ENCODE measurements at places on chromosomes 13 and 19.

GRCh38 chr19:17105556-17105955 lies 30.0 kb downstream of the MYO9B start:
- no peak for DNase-seq

- no peak for DNase-seq
Observed at GRCh38 chr19:4081441-4082129, 14.9 kb upstream of the ZBTB7A start.

DNA sequence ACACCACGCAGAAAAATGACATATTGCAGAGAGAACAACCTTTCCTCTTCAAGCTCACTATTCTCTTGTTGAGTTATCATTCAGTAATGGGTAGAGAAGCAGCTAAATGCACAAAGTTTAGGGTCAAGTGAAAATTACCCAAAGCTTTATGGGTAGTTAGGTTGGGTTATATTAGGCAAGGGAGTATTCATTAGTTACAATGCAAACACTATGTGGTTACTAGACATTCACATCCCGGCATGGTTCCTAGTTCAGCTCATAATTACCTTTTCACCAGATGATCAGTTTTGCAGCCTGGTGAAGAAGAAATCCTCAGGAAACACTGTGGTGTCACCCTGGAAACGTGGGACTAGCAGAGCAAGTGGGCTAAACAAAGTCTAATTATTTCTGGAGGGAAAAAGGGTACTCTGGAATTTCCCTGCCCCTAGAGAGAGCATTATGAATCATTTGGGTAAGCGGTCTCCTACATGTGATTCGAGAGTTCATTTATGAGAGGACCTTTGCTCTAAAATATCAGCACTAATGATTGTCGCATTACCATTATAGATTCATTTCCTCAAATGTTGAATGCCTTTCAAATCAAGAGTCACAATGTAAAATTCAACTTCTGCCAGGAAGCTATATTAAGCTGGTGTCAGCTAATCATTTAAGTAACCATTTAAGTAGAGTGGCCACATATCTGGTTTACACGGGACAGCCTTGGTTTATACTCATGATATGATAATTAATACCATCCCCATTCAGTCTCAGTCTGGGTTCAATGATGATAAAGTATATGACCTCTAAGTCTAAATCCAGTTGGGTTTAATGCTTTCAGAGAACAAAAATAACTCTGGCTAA lies 1208.0 kb downstream of the DIAPH3 start:
- DNase-seq, result no peak

GRCh38 chr13:60268203-60268555 lies 104.5 kb upstream of the DIAPH3 start:
- no peak for DNase-seq

GRCh38 chr19:3801412-3802096 lies 15.4 kb upstream of the MATK start:
- DNase-seq, result no peak

GRCh38 chr19:29212356-29212647 lies 649 bp downstream of the UQCRFS1 start:
- no peak for DNase-seq

GRCh38 chr13:76461999-76462398 lies 424.2 kb downstream of the KCTD12 start:
- DNase-seq, result no peak

DNA sequence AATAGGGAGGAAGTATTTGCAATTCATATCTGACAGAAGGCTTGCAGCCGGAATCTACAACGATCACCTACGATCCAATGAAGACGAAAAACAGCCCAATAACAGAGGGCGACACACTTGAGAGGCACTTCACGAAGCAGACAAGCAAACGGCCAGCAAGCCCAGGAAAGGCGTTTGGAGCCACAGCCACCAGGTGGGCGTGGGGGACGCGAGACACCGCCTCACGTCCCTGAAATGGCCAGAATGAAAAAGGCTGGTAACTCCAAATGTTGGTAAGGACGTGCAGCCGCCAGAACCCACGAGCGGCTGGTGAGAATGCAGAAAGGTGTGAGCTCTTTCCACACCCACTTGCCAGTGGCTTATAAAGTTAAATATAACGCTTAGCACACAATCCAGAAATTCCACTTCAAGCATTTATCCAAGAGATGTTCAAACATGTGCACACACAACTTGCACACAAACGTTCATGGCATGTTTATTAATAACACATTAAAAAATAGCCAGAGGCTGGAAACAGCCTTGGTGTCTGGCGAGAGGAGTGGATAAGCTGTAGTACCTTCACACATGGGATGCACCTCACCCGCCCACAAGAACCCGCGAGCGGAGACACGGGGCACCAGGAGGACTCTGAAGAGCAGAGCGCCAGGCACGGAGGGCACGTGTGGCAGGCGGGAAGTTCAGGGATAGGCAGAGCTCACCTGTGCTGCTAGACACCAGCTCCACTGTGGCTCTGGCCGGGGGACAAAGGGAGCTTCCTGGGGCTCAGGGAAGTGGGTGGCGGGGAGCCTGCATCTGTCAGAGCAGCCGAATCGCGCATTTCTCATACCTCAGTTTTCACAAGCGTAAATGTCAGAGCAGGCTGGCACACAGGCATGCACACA lies 89.3 kb downstream of the SPACA7 start:
- no peak for DNase-seq

DNA sequence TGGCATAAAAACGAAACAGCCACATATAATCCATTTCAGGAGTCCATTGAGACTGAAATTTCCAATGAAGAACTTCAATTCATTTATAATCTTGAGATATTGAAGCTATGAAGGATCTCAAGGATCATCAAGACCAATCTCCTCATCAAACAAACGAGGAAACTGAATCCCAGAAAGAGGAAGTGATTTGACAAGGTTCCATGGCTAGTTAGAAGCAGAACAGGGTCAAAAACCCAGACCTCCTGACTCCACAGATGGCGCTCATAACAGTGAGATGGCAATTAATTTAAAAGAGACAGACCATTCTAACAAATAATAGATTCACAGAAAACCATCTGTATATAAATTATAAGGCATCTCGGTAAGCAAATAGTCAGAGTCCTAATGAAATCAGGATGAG lies 229.7 kb downstream of the KCTD12 start:
- no peak for DNase-seq

DNA sequence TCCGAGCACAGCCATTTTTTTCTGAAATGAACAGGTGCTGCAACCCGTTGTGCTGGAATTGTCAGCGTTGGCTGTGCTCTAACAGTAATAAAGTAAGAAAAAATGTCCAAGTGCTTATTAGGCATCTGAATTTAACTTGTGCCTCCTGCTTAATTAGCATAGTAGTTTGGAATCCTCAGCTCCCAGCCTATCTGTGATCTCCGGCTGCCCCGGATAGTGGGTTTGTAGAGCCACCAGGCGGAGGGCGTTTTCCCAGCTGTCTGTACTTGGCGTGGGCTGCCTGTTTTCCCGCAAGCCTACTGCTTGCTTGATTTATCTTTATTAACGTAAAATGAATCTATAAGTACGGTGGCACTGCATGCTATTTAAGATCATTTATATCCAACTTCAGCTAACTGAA lies 137.9 kb downstream of the MTUS2 start:
- DNase-seq, result no peak

DNA sequence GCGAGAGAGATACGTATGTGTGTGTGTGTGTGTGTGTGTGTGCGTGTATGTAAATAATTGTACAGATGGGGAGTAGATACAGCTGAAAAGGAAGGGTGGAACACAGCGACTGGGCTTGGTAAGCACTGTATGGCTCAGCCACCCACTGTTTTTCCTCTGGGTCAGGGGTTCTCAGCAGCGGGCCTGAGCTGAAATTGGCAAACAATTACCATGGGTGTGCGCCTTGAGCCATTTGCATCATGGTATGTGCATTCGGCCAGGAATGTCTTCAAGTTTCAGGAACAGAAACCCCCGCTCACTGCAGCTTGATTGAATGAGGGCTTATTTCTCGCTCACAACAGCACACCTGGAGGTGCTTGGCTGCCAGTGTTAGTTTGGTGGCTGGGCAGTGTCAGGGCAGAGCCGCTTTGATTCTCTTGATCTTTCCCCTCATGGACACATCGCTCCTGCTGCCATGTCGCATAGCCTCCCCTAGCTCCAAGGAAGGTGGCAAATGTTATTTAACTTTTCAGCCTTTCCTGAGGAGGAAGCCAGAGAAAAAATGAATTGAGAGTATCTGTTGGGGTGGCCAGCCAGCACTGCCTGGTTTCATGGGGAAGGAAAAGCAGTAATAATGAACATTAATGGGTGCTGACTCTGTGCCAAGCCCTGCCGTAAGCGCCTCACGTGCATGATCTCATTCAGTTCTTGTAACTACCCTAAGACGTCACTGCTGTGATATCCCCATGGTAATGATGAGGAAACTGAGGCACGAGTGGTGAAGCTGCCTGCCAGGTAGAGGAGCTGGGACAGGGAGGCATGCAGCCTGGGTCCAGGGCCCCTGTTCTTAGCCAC lies 126.9 kb downstream of the SIPA1L3 start:
- no peak for DNase-seq

GRCh38 chr13:30110301-30111070 lies 196.9 kb downstream of the KATNAL1 start:
- DNase-seq, result no peak

- DNase-seq, result no peak
Observed at GRCh38 chr13:109773276-109773675, 13.1 kb downstream of the IRS2 start.

DNA sequence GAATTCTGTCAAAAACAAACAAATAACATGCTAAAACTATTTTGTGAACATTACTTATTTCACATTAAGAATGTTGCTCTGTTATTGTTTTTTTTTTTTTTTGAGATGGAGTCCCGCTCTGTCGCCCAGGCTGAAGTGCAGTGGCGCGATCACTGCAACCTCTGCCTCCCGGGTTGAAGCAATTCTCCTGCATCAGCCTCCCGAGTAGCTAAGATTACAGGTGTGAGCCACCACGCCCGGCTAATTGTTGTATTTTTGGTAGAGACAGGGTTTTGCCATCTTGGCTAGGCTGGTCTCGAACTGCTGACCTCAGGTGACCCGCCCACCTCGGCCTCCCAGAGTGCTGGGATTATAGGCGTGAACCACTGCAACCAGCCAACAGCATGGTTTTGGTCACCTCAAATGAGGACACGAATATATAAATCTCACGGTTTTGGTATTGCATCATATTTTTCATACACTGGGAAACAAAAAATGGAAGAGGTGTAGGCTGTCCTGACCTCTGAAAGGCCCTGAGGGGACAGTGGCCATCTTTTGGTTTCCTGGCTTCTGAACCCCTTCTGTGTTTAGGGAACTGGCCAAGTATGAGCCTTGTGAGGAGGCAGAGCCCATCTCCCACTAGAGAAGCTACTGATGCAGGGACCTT lies 25.5 kb downstream of the GPR42 start:
- no peak for DNase-seq

GRCh38 chr13:107770541-107770940 lies 444.8 kb downstream of the LIG4 start:
- DNase-seq, result no peak

- no peak for DNase-seq
Observed at GRCh38 chr19:5973867-5974635, 3.9 kb downstream of the RANBP3 start.

DNA sequence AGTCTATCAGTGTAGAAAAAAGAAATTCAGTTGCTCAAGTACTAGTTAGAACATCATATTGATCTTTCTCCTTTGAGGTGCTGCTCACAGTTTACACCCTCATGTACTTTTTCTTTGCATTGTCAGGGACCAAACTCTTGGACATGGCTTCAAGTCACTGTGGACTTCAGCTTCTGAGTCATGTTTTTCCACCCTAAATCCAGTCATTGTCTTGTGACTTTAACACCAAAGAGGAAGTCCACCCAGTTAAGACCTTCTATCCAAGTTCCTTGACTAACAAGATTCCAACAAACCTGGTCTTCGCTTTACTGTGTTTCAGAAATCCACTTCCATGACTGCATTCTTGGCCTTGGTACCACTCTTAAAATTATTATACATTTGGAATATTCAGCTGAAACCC lies 206.7 kb upstream of the ARGLU1 start:
- no peak for DNase-seq

DNA sequence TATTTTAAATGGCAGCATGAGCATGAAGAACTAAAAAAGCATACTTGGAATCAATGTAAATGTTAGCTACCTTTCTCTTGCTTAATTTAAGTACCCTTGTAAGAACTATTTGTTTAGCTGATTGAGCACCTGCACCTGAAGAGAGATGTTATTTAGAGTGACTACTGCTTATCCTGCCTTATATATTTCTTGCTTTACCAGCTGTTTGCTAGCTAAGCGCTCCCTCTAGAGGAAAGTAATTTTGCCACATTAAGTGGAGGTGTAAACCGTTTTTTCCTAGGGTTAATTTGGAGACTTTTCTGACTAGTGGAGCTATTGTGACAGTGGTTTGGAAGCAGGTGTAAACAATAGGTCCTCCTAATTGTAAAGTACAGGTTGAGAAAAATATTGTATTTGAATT lies 19.4 kb upstream of the PSG2 start:
- no peak for DNase-seq

DNA sequence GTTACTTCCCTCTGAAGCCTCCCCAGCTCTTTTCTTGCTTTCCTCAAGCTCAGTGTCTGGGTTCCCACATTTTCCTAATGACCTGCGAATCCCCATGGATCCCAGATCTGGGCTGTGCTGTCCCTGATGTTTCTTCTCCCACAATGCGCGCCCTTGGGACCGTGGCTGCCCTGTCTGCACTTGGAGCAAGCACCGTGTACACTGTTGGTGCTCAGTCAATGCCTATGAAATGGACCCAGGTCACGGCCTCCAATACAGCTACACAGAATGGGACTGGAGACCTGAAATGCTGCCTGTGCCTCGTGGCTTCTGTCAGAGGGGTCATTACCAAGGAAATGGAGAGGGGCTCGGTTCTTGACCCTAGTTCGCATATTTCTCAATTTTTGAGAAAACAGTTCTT lies 160.1 kb upstream of the SOX1 start:
- DNase-seq, result no peak

- DNase-seq, result no peak
Observed at GRCh38 chr13:53215563-53215962, 186.9 kb downstream of the OLFM4 start.

DNA sequence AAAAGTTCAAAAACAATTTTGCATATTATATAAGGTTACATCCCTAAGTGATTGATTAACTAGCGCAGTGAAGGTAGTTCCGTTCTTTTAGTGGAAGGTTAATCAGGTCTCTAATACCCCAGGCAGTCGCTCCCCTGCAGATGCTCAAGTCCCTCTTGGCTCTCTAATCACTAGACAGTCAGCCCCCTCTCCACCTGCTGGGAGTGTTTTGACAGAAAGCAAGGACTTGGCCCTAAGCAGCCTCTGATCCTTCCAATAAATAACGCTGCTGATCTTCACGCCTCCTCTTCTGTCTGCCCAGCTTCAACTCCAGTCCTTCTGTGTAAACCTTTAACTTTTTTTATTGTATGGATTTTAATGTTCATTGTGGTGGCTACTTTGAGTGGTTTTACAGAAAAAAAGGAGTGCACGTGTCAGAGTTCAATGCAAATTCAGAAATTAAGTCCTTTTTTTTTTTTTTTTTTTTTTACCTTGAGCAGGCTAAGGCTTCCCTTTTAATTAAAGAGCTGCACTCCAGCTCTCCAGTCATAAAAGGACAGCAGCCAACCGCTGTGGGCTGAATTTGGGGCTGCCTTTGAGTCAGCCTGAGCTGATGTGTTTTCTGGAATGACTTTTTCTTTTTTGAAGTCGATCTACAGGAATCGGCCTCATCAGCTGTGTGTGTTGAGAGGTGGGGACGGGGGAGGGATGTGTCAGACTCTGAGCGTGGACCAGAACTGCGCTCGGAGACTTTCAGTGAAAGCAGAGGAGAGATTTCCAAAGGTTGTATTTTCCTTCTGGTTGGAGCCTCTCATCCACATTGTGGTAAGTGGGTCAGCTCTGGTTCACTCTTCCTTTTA lies 33.8 kb upstream of the MYO16 start:
- DNase-seq, result no peak
